MCF 10A (cell line): ENCODE measurements at places on chromosomes 4 and X. TPM values are rescaled to one million over a fixed set of nuclear protein-coding genes. Genes with fewer than 3 reads are reported as not detected.

The BMPR1B gene
- total RNA-seq: 17.2 and 18.8 TPM in 2 replicates

The NXF2B gene
- not detected in 2 replicates for total RNA-seq

The FAM47A gene
- not detected in 2 replicates for total RNA-seq

The TIGD4 gene
- total RNA-seq: 0.12 and 0.32 TPM in 2 replicates

The CT45A9 gene
- total RNA-seq: not detected in 2 replicates

The ADRA2C gene
- total RNA-seq: 0.28 and 0.32 TPM in 2 replicates

The CXCL6 gene
- total RNA-seq: not detected in 2 replicates

The CENPVL3 gene
- total RNA-seq: not detected in 2 replicates

The SHOX gene
- total RNA-seq: not detected in 2 replicates

The TBC1D9 gene
- 17.4 and 23.2 TPM in 2 replicates for total RNA-seq

The PABPC5 gene
- not detected in 2 replicates for total RNA-seq

The AFAP1 gene
- total RNA-seq: 22.5 and 29.4 TPM in 2 replicates

The SPARCL1 gene
- not detected in 2 replicates for total RNA-seq

The SPP1 gene
- not detected in 2 replicates for total RNA-seq

The NWD2 gene
- total RNA-seq: not detected in 2 replicates

The PRSS48 gene
- total RNA-seq: not detected in 2 replicates

The SSX2 gene
- total RNA-seq: not detected in 2 replicates

The BRS3 gene
- not detected in 2 replicates for total RNA-seq

The ARSJ gene
- 36.2 and 50.7 TPM in 2 replicates for total RNA-seq

The DMP1 gene
- not detected in 2 replicates for total RNA-seq

The ZNF718 gene
- 10.8 and 12.2 TPM in 2 replicates for total RNA-seq

The NKX1-1 gene
- total RNA-seq: not detected in 2 replicates

The SLC10A4 gene
- not detected in 2 replicates for total RNA-seq

The PROM1 gene
- not detected in 2 replicates for total RNA-seq

The SMARCA5 gene
- total RNA-seq: 47.2 and 49.0 TPM in 2 replicates

The MXD4 gene
- 42.8 and 50.2 TPM in 2 replicates for total RNA-seq

The ARHGAP24 gene
- total RNA-seq: 2.6 and 3.2 TPM in 2 replicates

The FAM9C gene
- total RNA-seq: not detected in 2 replicates

The LGI2 gene
- 0.20 TPM in 1 of 2 replicates, not detected in the other for total RNA-seq

The PRDM5 gene
- 6.4 and 7.3 TPM in 2 replicates for total RNA-seq

The OPRPN gene
- not detected in 2 replicates for total RNA-seq

The YIPF7 gene
- 0.49 TPM in 1 of 2 replicates, not detected in the other for total RNA-seq

The SLIT2 gene
- total RNA-seq: 8.4 and 10.2 TPM in 2 replicates

The RPL10 gene
- total RNA-seq: 3,490 and 3,785 TPM in 2 replicates

The ABCG2 gene
- total RNA-seq: 0.07 and 0.12 TPM in 2 replicates

The SMPX gene
- total RNA-seq: not detected in 2 replicates

The ENPEP gene
- not detected in 2 replicates for total RNA-seq

The MTNR1A gene
- 0.25 TPM in 1 of 2 replicates, not detected in the other for total RNA-seq

The TBX22 gene
- total RNA-seq: not detected in 2 replicates

The CENPVL2 gene
- total RNA-seq: not detected in 2 replicates

The XK gene
- total RNA-seq: 0.37 and 0.63 TPM in 2 replicates

The SPANXA1 gene
- not detected in 2 replicates for total RNA-seq

The ZDHHC15 gene
- total RNA-seq: not detected in 2 replicates
